Activated CD4-positive, alpha-beta T cell treated with anti-CD3 and anti-CD28 coated beads, Interleukin-2, amount 10 ng/mL, durations not matched to agents 24 days and 14 days (primary cell): ENCODE measurements at places on chromosomes 16 and 17. TPM values are rescaled to one million over a fixed set of nuclear protein-coding genes. Genes with fewer than 3 reads are reported as not detected.
A peak's percentile ranks its signal among the peaks of the same experiment; 100 is the strongest.

DNA sequence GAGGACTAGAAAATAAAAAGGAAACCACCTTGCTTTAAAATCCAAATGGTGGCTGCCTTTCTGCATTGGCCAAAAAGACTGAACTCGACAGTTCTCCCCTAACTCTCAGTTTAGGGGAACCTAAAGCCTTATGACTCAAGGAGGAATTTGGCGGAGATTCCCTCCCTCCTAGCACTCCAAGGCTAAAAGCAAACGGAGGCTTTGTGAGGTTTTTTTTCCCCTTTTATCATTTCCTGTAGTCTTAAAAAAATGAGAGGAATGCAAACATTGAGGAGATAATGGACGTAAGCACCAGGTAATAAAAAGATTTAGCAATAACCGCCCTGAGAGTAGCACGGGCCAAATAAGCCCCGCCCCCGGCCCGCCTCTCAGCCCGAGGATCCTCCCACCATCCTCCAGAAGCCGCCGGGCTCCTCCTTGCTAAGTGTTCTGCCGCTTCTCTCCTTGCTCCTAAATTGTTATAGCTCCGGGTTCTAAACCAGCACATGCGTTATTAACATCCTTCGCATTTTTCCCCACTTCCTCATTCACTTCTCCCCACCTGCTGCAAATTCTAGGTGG, 5.8 kb upstream of the KIFC3 start:
- peak; percentile 85 for DNase-seq
- H3K27me3 ChIP-seq: peaks cover 35% of the 10 kb centered on the region
- H3K36me3 ChIP-seq: no peaks in the 10 kb centered on the region
- peak overlapping the region; percentile 71 for H3K4me3 ChIP-seq
- H3K27ac ChIP-seq: peak overlapping the region; percentile 60
- peaks cover 34% of the 10 kb centered on the region for H3K4me1 ChIP-seq

DNA sequence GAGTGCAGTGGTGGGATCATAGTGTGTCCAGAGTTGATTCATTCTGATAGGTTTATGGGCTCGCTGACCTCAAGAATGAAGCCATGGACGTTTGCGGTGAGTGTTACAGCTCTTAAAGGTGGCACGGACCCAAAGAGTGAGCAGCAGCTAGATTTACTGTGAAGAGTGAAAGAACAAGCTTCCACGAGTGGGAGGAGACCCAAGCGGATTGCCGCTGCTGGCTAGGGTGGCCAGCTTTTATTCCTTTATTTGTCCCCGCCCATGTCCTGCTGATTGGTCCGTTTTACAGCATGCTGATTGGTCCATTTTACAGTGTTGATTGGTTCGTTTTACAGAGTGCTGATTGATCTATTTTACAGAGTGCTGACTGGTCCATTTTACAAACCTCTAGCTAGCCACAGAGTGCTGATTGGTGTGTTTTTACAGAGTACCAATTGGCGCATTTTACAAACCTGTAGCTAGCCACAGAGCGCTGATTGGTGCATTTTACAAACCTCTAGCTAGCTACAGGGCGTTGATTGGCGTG, 17.5 kb downstream of the CACNG4 start:
- no peak overlapping the region for H3K4me3 ChIP-seq
- peaks cover 32% of the 10 kb centered on the region for H3K27me3 ChIP-seq
- DNase-seq: no peak
- no peaks in the 10 kb centered on the region for H3K36me3 ChIP-seq

GRCh38 chr17:18947866-18948265, 4.1 kb upstream of the SLC5A10 start:
- H3K27ac ChIP-seq: no peak overlapping the region
- H3K27me3 ChIP-seq: peaks cover 25% of the 10 kb centered on the region
- DNase-seq: no peak
- no peak overlapping the region for H3K4me3 ChIP-seq

DNA sequence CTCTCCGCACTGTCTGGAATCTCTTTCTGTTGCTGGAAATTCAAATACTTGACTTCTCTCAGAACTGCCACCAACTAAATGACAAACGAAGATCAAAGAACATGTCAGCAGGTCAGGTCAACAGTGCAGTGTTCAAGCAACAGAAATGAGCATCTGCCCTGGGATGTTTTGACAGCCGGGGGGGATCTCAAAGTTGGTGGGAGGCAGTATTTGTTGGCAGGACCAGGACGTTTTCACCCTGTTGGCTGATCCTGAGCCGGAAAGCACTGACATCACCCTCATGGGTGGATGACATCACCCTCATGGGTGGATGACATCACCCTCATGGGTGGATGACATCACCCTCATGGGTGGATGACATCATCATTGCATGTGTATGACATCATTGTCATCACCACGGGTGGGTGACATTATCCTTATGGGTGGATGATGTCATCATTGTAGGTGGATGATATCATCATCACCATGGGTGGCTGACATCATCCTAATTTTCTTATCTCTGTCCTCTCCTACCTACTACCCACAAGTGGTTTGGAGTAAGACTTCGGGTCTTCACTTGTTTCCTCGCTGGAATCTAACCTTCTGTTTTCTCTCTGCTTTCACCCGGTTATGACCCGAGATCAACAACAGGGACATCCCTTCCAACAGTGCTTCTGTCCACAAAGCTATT, 18.9 kb downstream of the DNAH17 start:
- H3K27ac ChIP-seq: no peak overlapping the region
- DNase-seq: peak; percentile 64
- no peaks in the 10 kb centered on the region for H3K36me3 ChIP-seq

GRCh38 chr16:13041646-13042290, 140.4 kb downstream of the SHISA9 start:
- no peaks in the 10 kb centered on the region for H3K4me1 ChIP-seq
- no peaks in the 10 kb centered on the region for H3K36me3 ChIP-seq
- H3K27me3 ChIP-seq: no peaks in the 10 kb centered on the region
- no peak for DNase-seq
- H3K4me3 ChIP-seq: no peak overlapping the region

- H3K27ac ChIP-seq: no peak overlapping the region
- H3K4me1 ChIP-seq: peaks cover 16% of the 10 kb centered on the region
- no peaks in the 10 kb centered on the region for H3K36me3 ChIP-seq
- no peak for DNase-seq
- no peak overlapping the region for H3K4me3 ChIP-seq
Observed at GRCh38 chr17:9271989-9272388, 250.7 kb downstream of the NTN1 start.

- no peak for DNase-seq
- no peaks in the 10 kb centered on the region for H3K36me3 ChIP-seq
- no peak overlapping the region for H3K4me3 ChIP-seq
- peak overlapping the region; percentile 29 for H3K27ac ChIP-seq
- no peaks in the 10 kb centered on the region for H3K27me3 ChIP-seq
- peaks cover 4% of the 10 kb centered on the region for H3K4me1 ChIP-seq
Observed at GRCh38 chr17:79162012-79162963, 87.7 kb downstream of the ENGASE start.

- H3K27ac ChIP-seq: no peak overlapping the region
- peaks cover 11% of the 10 kb centered on the region for H3K36me3 ChIP-seq
- no peak for DNase-seq
- H3K4me1 ChIP-seq: peaks cover 11% of the 10 kb centered on the region
Observed at GRCh38 chr17:64217249-64217691, 45.8 kb downstream of the TEX2 start.

GRCh38 chr17:59038734-59039133, 67.9 kb downstream of the TRIM37 start:
- peaks cover 2% of the 10 kb centered on the region for H3K4me1 ChIP-seq
- H3K4me3 ChIP-seq: no peak overlapping the region
- no peak for DNase-seq
- H3K27ac ChIP-seq: peak overlapping the region; percentile 25
- no peaks in the 10 kb centered on the region for H3K27me3 ChIP-seq

DNA sequence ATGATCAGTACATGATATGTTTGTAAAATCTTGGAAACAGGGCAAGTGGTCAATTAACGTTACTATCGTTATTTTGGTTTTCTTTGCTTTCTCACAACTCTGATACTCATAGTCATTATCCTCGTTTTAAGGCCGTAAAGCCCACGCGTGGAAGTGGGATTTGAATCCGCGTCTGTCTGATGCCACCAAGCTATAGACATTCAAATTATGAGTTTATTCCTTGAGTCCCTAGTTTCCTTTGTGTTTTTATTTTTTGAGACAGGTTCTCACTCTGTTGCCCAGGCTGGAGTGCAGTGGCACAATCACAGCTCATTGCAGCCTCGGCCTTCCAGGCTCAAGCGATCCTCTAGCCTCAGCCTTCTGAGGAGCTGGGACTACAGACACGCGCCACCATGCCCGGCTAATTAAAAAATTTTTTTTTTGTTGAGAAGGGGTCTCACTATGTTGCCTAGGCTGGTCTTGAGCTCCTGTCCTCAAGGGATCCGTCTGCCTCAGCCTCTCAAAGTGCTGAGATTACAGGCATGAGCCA, 1.0 kb downstream of the DCTN5 start:
- H3K27me3 ChIP-seq: no peaks in the 10 kb centered on the region
- peak overlapping the region; percentile 97 for H3K4me3 ChIP-seq
- no peak for DNase-seq
- H3K4me1 ChIP-seq: peaks cover 36% of the 10 kb centered on the region
- H3K27ac ChIP-seq: peak overlapping the region; percentile 93

DNA sequence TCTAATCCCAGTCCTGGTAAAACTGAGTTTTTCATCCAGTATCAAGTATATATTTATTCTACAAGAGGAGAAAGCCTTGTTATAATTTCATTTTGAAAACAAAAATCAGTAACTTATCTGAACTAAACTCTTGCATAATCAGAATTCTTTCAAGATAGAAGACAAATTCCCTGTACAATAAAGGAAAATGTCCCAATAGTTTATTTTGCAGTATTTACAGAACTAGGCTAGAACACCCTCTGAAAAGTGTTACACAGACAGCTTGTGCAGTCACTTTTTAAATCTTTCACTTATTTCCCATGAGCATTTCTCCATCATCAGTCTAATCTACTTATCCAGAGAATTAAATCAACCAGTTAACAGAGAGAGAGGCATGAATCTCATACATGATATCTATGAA, 48.5 kb downstream of the SPOP start:
- no peak overlapping the region for H3K4me3 ChIP-seq
- DNase-seq: no peak
- H3K27ac ChIP-seq: no peak overlapping the region
- H3K27me3 ChIP-seq: no peaks in the 10 kb centered on the region
- peaks cover 5% of the 10 kb centered on the region for H3K36me3 ChIP-seq

DNA sequence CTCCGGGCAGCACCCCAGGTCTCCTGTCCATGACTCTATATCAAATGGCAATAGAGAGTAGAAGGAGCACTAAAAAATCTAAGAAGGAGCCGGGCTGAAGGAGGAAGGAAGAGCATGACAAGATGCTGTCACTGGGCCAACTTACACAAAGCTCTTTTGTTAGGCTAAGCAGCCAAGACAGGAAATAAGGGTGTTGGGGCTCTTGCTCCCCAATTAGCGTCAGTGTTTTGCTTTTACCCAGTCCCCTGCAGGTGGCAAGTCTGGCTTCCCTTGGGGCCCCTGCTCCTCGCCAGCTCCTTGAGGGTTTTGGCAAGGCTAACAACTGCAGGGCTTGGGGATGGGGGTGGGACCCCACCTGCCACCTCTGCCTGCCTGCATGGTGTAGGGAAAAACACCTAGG, 120.5 kb downstream of the CCT6B start:
- DNase-seq: no peak
- no peaks in the 10 kb centered on the region for H3K4me1 ChIP-seq
- H3K27ac ChIP-seq: no peak overlapping the region
- no peak overlapping the region for H3K4me3 ChIP-seq
- no peaks in the 10 kb centered on the region for H3K27me3 ChIP-seq

GRCh38 chr17:74481621-74482020, 15.2 kb downstream of the CD300A start:
- no peak overlapping the region for H3K27ac ChIP-seq
- H3K36me3 ChIP-seq: peaks cover 59% of the 10 kb centered on the region
- H3K4me1 ChIP-seq: peaks cover 46% of the 10 kb centered on the region
- H3K4me3 ChIP-seq: no peak overlapping the region

DNA sequence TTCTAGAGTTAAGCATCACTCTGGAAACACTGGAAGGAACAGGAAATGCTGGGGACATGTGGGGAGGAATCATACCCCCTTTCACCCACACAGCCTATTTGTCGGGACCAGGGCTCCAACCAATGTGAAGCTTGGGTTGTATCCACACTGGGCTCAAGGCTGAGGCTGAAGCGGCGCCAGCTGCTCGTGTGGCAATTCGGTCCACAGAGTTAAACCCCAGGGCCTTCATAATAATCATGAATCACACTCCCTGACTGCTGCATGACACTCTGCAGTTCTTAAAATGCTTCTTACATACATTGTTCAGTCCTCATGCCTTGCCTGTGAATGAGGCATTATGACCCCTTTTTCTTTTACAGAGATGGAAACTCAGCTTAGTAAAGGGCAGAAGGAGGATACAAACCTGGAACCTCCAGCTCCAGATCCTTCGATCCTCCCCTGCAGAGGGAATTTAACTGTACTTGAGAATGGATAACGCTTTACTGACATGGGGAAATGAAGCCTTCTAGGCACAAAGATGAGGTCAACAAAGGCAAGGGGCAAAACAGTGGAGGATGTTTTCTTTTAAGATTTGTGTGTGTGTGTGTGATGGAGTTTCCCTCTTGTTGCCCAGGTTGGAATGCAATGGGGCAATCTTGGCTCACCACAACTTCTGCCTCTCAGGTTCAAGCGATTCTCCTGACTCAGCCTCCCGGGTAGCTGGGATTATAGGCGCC, 72.7 kb downstream of the SOX9 start:
- no peak overlapping the region for H3K4me3 ChIP-seq
- H3K27ac ChIP-seq: no peak overlapping the region
- H3K36me3 ChIP-seq: no peaks in the 10 kb centered on the region
- no peaks in the 10 kb centered on the region for H3K4me1 ChIP-seq

GRCh38 chr17:2888326-2888725, 92.1 kb downstream of the RAP1GAP2 start:
- no peaks in the 10 kb centered on the region for H3K27me3 ChIP-seq
- H3K36me3 ChIP-seq: no peaks in the 10 kb centered on the region
- H3K4me3 ChIP-seq: no peak overlapping the region
- no peaks in the 10 kb centered on the region for H3K4me1 ChIP-seq
- DNase-seq: no peak
- no peak overlapping the region for H3K27ac ChIP-seq

- no peaks in the 10 kb centered on the region for H3K4me1 ChIP-seq
- peak; percentile 4 for DNase-seq
- no peak overlapping the region for H3K4me3 ChIP-seq
- H3K27me3 ChIP-seq: no peaks in the 10 kb centered on the region
- no peak overlapping the region for H3K27ac ChIP-seq
Observed at GRCh38 chr17:12390631-12391030, 275.1 kb upstream of the MYOCD start.

GRCh38 chr17:81059026-81059425, 24.1 kb downstream of the BAIAP2 start:
- peaks cover 4% of the 10 kb centered on the region for H3K4me1 ChIP-seq
- H3K4me3 ChIP-seq: no peak overlapping the region
- H3K36me3 ChIP-seq: no peaks in the 10 kb centered on the region
- DNase-seq: no peak

The CBFA2T3 gene
- total RNA-seq: not detected in 2 replicates

The C16orf86 gene
- total RNA-seq: 0.68 and 1.5 TPM in 2 replicates

The MAF gene
- 61.5 and 62.8 TPM in 2 replicates for total RNA-seq

The OMG gene
- total RNA-seq: 0.09 and 0.35 TPM in 2 replicates

The C17orf78 gene
- not detected in 2 replicates for total RNA-seq

The RAMP2 gene
- total RNA-seq: not detected in 2 replicates

The AKAP1 gene
- total RNA-seq: 54.6 and 56.8 TPM in 2 replicates

The ZG16 gene
- not detected in 2 replicates for total RNA-seq

The SYNGR3 gene
- total RNA-seq: 18.1 and 20.2 TPM in 2 replicates

The TBX2 gene
- total RNA-seq: not detected in 2 replicates

The CACNG3 gene
- total RNA-seq: not detected in 2 replicates

The NPIPA2 gene
- 3.1 and 6.5 TPM in 2 replicates for total RNA-seq

The TNFRSF13B gene
- total RNA-seq: not detected in 2 replicates
